CD4-positive, alpha-beta T cell treated with Interleukin-17A for 1 hour (primary cell): ENCODE measurements at places on chromosomes 3 and 15.
A peak's percentile ranks its signal among the peaks of the same experiment; 100 is the strongest.

DNA sequence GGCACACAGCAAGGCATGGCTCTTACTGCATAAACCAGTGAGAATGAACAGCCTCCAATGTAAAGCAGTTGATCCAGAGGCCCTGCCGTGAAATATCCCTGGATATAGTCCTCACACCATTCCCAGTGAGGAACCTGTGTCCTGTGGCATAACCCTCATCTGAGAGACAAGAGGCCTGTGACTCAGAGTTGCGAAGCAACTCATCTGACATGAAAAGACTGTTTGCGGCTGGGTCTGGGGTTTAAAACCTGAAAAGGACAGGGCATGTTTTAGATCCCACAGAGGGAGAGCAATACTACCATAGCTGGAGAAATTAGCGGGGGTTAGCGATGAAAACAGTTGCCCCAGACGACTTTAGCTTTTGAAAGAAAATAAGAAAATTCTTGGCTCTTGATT, 165.3 kb upstream of the BHLHE40 start:
- DNase-seq: no peak

DNA sequence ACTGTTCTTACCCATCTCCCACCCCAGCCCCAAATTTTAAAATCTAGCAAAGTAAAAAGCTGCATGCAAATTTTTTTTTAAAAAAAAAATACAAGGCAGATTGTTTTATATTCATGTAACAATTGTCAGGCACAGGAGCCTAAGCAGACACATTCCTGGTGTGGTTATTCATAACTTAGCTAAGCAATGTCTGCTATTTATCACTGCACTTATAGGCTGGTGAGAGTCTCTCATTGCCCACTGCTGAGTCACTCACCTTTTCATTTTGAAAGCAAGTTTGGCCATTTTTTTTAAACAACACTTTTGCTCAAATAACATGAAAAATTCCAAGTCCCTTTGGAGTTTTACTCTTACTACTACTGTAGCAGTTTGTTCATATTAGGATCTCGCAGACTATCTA, 413.9 kb downstream of the RBMS3 start:
- DNase-seq: no peak

- DNase-seq: no peak
Observed at GRCh38 chr15:91553196-91553854, 300.2 kb upstream of the SLCO3A1 start.

- no peak for DNase-seq
Observed at GRCh38 chr3:139455206-139455605, 21.1 kb downstream of the RBP2 start.

GRCh38 chr3:53809267-53809666, 37.0 kb downstream of the CHDH start:
- DNase-seq: no peak

DNA sequence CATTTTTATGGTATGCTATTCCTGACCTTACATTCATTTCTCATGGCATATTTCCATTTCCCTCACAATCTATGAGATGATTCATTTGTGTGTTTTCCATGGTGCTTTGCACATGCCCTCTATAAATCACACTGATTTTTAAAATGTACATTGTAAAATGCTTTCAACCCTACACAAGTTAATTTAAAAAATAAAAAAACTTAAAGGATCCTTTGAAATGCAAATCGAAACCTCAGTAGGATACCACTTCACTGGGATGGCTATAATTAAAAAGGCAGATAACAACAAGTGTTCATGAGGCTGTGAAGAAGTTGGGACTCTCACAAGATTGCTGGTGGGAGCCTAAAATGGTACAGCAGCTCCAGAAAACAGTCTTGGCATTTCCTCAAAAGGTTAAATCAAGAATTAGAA, 83.5 kb downstream of the FMN1 start:
- no peak for DNase-seq

- DNase-seq: no peak
Observed at GRCh38 chr3:155960060-155960459, 89.6 kb downstream of the GMPS start.

- no peak for DNase-seq
Observed at GRCh38 chr3:122324871-122325323, at the start of gene CSTA. CSTA (plus strand) TSS chr3:122325248; CDS start chr3:122325293, 45 bp downstream.

GRCh38 chr3:143896486-143896885, 48.2 kb upstream of the SLC9A9 start:
- DNase-seq: no peak

DNA sequence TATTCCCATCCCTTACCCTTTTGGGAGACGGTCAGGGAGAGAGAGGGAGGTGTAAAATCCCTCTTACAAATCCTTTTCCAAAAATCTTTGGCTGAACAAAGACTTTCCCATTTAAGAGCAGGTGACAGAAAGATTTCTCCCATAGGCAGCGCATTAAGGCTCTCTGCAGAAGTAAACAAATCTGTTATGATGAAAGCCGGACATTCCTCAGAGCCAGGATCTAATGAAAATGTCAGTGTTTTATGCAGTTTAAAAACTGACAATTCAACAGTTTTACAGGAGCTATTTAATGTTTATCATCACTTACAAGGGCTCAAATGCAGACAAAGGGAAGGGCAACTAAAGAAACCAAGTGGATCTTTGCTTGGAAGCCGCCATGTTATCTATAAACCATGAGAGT, 108.3 kb upstream of the WNT5A start:
- DNase-seq: no peak

GRCh38 chr3:42510325-42510724, 7.9 kb downstream of the VIPR1 start:
- no peak for DNase-seq

DNA sequence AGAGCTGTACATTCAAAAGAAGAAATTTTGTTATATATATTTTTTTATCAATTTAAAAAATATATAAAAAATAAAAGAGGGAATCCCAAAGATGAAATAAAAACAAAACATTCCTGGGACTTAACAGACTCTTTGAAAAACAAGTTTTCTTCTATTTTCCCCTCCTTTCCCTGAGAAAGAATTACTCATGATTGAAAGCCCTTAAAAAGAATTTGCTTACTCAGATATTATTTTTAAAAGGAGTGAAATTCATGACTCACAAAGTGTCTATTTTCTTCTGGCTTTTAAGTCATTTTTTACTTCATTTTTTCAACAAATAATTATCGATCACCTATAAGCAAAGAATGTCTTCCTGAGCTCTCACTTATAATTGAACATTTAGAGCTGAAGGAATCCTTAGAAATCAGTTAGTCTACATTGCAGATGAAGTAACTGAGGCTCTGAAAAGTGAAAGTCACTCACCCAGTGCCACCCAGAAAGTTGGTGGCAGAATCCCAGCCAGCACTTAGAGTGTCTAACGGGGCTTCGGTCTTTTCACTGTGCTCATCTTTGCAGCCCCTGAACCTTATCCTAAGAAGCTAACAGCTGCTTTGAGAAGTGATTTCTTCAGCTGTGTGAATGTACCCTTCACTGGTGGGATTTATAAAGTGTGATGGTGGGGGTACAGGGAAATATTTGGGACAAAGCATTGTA, 42.5 kb upstream of the NUDT16 start:
- no peak for DNase-seq

DNA sequence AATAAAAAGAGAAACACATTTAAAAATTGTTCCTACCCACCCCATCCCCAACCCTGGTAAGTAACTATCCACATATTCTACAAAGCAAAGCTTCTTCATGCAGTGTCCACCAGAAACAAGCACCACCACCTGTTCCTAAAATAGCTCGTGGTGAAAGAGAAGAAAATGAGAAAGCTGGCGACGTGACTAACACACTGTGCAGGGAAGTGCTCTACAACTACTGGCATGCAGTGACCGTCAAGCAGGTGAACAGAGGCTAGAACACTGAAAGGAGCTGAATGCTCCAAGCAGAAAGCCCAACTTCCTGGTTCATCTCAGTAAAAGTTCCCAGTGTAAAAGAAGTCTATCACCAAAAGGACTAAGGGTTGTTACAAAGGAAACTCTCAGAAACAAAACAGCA, 80.7 kb downstream of the NR2E3 start:
- DNase-seq: no peak

- DNase-seq: no peak
Observed at GRCh38 chr3:5063724-5064123, 58.4 kb upstream of the ARL8B start.

GRCh38 chr15:50353975-50354837, 792 bp downstream of the GABPB1 start:
- DNase-seq: peak; percentile 76

DNA sequence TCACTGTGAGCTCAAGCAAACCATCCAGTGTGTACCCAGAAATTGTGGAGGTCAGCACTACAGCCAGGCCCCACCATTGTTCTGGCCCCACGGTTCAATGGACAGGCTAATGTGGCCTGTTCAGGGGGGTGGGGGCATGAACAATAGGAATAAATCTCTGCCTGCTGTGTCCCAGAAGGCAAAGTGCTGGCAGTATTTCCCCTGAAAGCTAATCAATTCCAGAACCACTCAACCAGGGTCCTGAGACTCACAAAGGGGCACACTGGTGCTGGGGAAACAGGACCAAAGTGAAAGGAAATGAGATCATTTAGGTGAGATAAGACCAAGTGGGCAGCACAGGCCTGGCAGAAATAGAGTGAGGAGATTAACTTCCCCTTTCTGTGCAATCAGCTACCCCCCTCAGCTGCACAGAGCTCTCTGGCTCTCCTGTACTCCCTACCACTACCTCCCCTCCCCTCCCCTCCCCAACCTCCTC, 11.5 kb downstream of the CRYGS start:
- no peak for DNase-seq

- no peak for DNase-seq
Observed at GRCh38 chr3:129687586-129688125, 81.2 kb upstream of the PLXND1 start.

GRCh38 chr3:189236352-189236751, 64.6 kb downstream of the TPRG1 start:
- DNase-seq: no peak

DNA sequence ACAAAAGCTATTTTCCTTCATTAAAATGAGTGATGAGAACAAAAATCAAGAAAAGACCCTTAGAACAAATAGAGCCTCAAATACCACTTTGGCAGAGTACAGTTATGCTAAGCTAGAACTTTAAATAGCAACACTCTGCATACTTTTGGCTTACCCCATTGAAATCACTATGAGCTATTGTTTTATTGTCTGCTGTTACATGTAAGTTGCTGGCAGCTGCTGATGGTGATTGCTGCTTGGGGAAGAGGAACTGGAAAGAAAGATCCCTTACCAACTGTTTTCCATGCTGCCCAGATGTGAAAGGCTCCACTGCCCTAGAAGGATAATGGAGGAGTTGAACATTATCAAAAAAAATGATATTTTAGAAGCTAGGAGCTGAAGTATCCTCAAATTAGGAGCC, 135.4 kb downstream of the SYNPR start:
- DNase-seq: no peak

DNA sequence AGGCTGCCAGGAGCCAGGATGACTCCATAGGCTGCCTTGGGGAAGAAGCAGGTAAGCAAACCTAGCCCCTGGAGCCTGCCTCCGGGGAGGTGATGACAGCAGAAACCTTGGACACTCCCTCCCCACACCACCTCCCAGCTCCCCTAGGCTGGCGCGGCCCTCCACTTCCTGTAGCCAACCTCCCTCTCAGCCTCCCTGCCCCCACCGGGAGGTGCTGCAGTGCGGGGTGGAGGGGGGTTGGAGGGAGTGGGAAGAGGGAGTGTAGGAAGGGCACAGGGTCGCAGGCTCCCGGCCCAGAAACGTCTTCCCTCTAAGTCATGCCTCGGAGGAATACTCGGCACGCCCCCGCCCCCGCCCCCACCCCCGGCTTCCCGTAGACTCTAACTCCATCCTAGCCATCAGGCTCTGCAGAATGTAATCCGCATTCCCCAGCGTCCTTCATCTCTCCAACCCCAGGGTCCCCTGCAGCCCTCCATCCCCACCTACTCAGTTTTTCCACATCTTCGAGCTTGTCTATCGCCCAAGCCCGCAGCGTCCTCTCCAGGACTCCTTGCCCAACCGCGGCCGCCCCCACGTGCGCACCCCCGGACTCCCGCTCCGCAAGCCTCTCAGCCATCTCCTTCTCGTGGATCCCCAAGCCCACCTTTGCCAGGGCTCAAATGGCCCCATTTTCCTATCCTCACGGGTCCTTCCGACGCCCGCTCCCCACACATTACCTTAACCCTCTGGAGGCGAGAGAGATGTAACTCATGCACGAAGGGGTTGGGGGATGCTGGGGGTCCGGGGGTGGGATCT, 528 bp downstream of the LPCAT4 start:
- DNase-seq: peak; percentile 51

- no peak for DNase-seq
Observed at GRCh38 chr15:76467136-76467535, 130.6 kb downstream of the ISL2 start.

GRCh38 chr3:129228891-129229585, 20.4 kb upstream of the COPG1 start:
- DNase-seq: no peak

GRCh38 chr3:59320080-59320479, 270.3 kb upstream of the CFAP20DC start:
- no peak for DNase-seq

DNA sequence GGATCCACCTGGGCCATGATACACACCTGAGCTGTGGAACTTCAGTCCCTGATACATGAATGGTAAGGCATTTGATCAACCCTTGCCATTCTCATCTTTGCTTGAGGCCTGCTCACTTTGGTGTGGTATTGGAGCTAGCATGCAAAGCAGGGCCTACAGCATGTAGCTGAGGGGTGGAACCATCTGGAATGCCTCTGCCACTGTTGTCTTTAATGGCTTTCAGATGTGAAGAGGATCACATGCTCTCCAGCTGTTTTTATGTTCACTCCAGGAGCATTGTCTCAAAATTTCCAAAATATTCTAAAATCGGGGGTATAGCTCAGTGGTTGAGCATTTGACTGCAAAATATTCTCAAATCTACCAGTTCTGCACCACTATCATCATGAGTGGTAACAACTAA, 64.4 kb upstream of the PHLDB2 start:
- DNase-seq: no peak

DNA sequence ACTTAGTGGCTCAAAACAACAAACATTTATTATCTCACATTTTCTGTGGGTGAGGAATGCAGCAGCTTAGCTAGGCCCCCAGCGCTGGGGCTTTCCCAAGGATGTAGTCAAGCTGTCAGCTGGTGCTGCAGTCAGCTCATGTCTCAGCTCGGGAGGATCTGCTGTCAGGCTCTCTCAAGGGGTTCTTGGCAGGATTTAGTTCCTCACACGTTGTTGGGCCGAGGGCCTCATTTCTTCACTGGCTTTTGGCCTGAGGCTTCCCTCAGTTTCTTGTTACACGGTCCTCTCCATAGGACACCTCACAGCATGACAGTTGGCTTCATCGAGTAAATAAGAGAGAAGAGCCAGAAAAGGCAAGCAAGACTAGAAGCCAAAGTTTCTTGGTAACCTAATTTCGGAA, 13.7 kb upstream of the U2SURP start:
- DNase-seq: no peak

GRCh38 chr15:90264671-90265070, 801 bp upstream of the NGRN start:
- DNase-seq: peak; percentile 45
